ENCODE measurements at places on chromosomes 1 and 21. TPM values are rescaled to one million over a fixed set of nuclear protein-coding genes. Genes with fewer than 3 reads are reported as not detected.

Gene TSPAN1
- 3.9 TPM for total RNA-seq

Gene GBP1
- 17.4 TPM for total RNA-seq

Gene ATP5PF
- total RNA-seq: 74.9 TPM

Gene AIDA
- 49.6 TPM for total RNA-seq

Gene OR10J1
- total RNA-seq: not detected

Gene GSTM5
- total RNA-seq: 21.1 TPM

Gene CSTB
- total RNA-seq: 173 TPM

Gene KRTAP13-1
- not detected for total RNA-seq

Gene IQCC
- not detected for total RNA-seq

Gene FAM72A
- 2.0 TPM for total RNA-seq

Gene PBX1
- 69.0 TPM for total RNA-seq

Gene NBPF10
- total RNA-seq: 2.5 TPM

Gene ZNF695
- total RNA-seq: 0.49 TPM

Gene GJA5
- 11.5 TPM for total RNA-seq

Gene RGS5
- total RNA-seq: 94.0 TPM

Gene CFHR4
- total RNA-seq: not detected

Gene PPM1J
- 7.9 TPM for total RNA-seq
